HTR-8/SVneo (cell line): ENCODE measurements at places on chromosomes 11 and 22.

GRCh38 chr22:40524392-40525249, 111.9 kb downstream of the MRTFA start:
- DNase-seq = no peak

GRCh38 chr11:9992306-9992705, 301.7 kb downstream of the SBF2 start:
- no peak for DNase-seq

DNA sequence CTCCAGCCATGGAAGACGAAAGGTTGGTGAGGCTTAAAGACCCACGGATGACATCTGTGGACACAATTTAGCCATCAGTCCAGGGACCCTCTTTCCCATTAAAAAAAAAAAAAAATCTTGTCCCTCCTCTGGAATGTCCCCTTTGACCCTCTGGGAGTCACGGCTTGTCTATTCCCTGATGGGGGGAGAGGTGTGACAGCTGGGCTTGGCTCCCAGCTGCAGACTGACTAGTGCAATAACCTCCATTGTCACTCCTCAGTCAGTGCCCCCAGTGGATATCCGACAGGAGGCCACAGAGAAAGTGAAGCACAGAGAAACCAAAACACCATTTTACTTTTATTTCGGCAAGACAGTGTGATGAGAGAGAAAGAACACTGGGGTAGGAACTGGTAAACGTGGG, 2.7 kb upstream of the VSIG2 start:
- no peak for DNase-seq

GRCh38 chr11:23778971-23779370, 717.9 kb upstream of the LUZP2 start:
- no peak for DNase-seq

DNA sequence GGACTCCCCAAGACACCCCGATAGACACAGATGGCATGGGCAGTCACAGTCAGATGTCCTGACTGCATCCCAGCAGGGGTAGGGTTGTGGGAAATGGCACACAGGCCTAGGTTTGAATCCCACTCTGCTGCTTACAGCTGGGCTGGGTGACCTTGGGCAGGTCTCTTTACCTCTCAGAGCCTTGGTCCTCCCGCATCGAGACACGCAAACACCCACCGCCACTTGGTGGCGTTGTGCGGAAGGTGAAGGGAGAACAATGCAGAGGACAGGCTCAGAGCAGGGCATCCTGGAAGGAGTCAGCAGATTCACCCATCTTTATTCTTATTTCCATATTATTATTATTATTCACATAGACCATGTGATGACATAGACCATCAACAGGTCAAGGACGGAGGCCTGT, 140.5 kb downstream of the MIAT start:
- no peak for DNase-seq

GRCh38 chr11:96159968-96160367, 183.0 kb downstream of the MAML2 start:
- no peak for DNase-seq

- no peak for DNase-seq
These were observed 62.2 kb downstream of the DKK3 start for GRCh38 chr11:11946180-11946579.

DNA sequence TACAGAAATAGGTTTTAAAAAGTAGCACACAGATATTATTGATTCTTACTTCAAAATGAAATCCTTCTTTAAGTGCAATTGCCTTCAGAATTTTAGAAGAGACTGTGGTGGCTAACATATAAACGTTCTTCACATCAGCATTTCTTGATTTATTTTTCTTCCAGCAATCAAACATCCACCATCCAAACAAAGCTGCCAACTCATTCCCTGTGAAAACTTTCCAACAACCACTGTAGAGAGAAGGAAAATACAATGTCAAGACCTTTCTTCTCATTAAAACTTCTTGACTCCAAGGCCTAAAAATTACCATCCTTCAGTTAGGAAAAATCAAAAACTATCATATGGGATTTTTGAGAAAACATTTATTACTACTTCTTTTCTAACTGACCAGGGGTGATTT, 34.0 kb upstream of the P4HA3 start:
- DNase-seq = no peak

DNA sequence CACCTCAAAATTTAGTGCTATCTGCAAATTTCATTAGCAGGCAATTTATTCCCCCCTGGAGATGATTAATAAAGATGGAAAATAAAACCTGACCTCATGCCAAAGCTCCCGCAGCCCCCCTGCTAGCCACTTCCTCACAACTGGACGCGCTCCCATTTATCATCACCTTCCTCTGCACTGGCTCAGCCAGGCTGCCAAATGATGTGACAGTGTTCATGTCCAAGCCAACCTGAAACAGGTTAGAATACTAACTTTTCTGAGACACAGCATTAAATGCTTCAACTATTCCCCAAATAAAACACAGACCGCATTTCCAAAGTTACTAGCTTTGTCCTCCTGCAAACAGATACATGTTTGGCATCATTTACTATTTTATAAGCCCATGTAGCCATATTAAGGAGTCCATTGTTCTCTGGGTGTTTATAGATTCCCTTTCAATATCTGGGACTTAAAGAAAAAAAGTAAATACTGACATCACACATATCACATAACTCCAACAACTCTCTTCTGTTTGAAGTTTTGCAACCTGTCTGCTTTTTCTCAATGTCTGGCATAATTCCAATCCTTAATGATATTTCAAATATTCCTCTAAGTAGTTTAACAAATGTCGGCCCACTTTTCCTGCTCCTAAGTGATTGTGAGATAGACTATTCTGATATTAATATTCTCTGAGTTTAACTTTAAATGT, 829.7 kb upstream of the FAT3 start:
- no peak for DNase-seq
